HEK293T (cell line): ENCODE measurements at places on chromosomes 11 and 22.

- DNase-seq, result no peak
Measured at GRCh38 chr11:45092404-45092785, 54.0 kb upstream of the PRDM11 start.

DNA sequence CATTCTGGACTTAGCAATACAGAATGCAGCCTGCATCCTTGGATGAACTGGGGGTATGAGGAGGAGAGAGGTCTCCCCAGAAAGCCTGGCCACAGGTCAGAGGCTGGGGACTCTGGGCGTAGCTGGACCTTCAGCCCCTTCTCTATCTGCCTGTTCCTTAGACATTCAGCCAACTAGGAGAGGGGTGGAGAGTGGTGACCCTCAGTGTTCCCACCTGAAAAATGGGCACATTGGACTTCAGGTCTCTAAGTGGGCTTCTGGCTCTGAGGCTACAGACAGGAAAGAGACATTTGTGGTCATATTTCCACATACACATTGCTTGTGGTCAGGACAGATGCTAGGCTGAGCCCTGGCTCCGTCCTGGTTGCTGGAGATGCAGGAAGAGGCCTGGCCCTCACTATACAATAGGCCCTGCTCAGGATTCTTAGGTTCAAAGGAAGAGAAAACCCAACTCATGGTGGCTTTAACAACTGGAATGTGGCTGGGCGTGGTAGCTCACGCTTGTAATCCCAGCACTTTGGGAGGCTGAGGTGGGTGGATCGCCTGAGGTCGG is 30.1 kb upstream of the CBX7 start:
- DNase-seq, result peak; percentile 4

DNA sequence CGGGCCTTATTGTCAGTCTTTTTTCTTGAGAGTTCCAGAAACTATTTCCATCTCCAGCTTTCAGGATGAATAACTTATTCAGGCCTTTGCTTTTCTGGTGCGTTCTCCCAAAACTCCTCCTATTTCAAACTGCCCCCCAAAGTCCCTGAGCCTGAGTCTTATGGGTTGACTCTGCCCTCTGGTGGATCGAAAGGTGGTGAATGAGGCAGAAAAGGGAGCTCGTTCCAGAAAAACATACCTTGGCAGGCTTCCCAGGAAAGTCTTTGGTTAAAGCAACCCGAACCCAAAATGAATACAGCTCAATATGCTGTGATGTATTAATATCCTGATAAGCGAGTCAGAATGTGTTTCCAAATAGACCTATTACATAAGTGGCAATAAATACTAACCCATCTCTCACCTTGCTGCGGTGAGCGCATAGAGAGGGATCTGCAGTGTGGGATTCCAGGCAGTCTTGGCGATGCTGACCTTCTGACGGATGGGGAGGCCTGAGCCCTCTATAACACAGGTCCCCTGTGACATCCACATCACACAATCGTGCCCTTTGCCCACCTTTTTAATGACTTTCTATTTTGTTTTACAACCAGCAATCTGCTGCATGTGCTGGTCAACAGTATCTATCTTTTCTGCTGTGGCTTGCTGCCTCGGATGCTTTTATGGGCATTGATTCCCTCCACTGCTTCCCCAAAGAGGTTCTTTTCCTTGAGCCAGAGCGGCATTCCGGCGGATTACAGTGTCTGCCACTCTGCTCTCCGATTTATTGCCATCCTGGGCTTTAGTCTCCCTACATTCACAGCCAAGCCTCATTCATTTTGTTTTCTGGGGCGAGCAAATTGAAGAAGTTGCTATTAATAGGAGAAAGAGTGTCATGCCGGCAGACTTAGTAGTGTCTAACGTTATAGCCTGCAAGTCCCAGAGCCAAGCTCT is 756.8 kb downstream of the NTM start:
- DNase-seq, result peak; percentile 11

GRCh38 chr11:131481303-131481702 is 110.9 kb downstream of the NTM start:
- no peak for DNase-seq

DNA sequence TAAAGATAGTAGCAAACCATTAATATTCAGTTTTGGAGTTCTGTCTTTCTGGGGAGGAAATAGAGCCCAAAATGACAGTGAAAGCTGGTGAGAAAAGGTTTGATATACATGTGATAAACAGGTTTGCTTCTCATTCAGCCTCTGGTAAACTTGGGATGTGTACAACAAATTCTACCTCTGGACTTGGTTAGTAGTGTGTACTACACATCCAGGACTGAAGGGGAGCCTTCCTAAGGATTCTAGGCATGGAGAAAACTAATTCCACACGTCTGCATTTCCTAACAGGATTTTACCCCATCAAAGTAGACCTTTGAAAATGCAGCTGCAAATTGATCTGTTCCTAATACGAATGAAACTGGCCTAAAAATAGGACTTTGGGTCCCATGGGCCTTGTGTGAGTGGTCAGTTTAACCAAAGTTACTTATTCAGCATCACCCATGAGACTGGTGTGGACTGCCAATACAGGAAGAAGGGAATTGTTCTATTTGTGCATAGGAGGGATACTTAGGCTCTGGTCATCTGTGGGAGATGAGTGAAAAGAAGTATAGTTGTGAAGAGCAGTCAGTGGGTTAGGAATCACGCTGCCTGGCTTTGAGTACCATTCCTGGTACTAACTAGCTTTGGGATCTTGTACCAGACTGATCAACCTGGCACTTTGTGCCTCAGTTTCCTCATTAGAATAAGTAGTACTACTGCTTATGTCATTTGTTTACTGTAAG is 74.2 kb downstream of the YAP1 start:
- DNase-seq, result no peak

DNA sequence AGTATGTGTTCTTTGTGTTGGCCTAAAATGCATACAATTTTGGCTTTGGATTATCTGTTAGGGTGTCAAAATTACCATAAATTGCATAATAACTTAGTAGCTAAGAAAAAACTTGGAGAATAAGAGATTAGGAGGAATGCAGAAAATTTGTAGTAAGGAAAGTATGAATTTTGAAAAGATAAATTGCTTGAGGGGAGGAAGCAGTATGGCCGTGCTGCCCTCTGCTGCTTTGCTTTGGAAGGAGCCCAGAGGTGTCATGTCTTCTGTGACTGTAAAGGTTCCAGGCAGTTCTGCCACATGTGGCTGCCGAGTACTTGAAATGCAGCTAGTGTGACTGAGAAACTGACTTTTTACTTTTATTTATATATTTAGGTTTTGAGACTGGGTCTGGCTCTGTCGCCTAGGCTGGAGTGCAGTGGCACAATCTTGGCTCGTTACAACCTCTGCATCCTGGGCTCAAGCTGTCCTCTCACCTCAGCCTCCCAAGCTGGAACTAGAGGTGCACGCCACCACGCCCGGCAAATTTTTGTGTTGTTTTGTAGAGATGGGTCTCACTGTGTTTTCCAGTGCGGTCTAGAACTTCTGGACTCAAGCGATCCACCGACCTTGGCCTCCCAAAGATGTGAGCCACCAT is 1.8 kb downstream of the ADSL start:
- DNase-seq, result peak; percentile 71

- DNase-seq, result no peak
Measured at GRCh38 chr11:108958368-108959104, 293.7 kb downstream of the DDX10 start.

- no peak for DNase-seq
Measured at GRCh38 chr22:28105413-28105812, 186.4 kb upstream of the PITPNB start.

DNA sequence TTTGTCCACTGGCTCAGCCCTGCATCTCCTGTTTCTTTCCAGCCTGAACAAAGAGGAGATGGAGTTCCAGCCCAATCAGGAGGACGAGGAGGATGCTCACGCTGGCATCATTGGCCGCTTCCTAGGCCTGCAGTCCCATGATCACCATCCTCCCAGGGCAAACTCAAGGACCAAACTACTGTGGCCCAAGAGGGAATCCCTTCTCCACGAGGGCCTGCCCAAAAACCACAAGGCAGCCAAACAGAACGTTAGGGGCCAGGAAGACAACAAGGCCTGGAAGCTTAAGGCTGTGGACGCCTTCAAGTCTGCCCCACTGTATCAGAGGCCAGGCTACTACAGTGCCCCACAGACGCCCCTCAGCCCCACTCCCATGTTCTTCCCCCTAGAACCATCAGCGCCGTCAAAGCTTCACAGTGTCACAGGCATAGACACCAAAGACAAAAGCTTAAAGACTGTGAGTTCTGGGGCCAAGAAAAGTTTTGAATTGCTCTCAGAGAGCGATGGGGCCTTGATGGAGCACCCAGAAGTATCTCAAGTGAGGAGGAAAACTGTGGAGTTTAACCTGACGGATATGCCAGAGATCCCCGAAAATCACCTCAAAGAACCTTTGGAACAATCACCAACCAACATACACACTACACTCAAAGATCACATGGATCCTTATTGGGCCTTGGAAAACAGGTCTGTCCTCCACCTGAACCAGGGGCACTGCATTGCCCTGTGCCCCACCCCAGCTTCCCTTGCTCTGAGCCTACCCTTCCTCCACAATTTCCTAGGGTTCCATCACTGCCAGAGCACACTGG is 5.0 kb downstream of the FTH1 start:
- DNase-seq, result no peak

GRCh38 chr22:38029901-38030300 is 27.3 kb upstream of the PICK1 start:
- DNase-seq, result no peak

GRCh38 chr22:46546466-46547178 is 9.2 kb upstream of the CELSR1 start:
- no peak for DNase-seq

GRCh38 chr11:110715541-110715940 is 3.3 kb upstream of the ARHGAP20 start:
- no peak for DNase-seq

- DNase-seq, result no peak
Measured at GRCh38 chr11:103368145-103368544, 258.9 kb downstream of the DYNC2H1 start.

DNA sequence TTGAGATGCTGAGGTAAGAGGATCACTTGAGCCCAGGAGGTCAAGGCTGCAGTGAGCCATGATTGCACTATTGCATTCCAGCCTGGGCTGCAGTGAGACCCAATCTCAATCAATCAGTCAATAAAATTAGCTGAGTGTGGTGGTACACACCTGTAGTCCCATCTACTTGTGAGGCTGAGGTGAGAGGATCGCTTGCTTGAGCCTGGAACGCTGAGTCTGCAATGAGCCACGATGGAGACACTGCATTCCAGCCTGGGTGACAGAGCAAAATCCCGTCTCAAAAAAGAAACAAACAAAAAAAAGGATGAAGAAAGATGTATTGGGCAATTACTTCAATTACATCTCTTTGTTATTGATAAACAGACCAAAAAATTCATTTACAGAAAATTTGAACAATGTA is 54.5 kb downstream of the MED15 start:
- DNase-seq, result no peak

DNA sequence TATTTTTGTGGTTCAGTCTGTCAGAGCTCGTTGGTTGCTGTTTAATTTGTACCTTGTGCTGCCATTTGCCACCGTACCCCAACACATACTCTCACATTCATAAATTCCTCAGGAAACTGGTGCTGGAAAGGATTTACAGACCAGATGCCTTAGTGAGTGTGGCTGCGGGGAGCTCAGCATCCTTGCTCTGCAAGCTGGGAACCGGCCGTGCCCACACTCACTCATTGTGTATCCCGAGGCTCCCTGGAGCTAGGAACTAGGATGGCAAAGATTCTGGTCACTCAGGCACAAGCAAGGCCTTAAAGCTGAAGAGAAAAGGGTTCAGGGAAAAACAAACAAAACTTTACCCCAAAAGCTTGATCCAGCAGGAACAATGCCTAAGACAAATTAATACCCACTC is 64.6 kb upstream of the TTC12 start:
- DNase-seq, result no peak

- peak; percentile 28 for DNase-seq
Measured at GRCh38 chr22:50276143-50276542, 6.0 kb upstream of the MAPK11 start.

DNA sequence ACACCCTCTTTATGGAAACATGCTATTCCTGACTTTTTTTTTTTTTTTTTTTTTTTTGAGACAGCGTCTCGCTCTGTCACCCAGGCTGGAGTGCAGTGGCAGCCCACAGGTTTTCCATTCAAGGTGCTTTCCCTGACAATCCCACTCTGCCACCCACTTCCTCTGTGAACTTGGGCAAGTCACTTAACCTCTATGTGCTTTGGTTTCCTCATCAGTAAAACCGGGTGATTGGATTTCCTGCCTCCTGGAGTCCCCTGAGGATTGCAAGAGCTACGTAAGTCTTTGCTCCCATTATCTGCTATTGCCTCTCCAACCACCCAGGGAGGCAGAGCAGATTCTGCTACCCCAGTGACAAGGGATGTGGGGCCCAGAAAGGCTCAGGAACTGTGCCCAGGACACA is 54.1 kb downstream of the CELSR1 start:
- no peak for DNase-seq

DNA sequence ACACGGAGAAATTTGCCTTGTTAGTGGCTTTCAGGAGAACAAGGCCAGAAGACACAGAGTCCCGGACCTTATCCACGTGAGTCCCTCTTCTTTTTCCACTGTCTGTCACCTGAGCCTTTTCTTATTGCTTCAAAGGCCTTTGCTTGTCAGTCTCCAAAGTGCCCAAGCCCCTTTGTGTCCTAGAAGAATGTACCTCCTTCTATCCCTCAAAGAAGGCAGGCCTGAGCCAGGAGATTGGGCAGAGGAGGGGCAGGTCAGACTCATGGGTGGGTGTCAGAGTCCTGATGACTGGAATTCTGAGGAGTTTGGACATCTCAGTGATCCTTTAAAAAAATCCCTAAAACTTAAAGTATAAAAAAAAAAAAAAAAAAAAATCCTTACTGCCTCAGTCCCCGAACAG is 299.6 kb upstream of the NCAM1 start:
- DNase-seq, result no peak

- no peak for DNase-seq
Measured at GRCh38 chr11:44817207-44817949, 90.6 kb downstream of the TSPAN18 start.

GRCh38 chr22:36486619-36487384 is 5.4 kb upstream of the TXN2 start:
- DNase-seq, result peak; percentile 49

DNA sequence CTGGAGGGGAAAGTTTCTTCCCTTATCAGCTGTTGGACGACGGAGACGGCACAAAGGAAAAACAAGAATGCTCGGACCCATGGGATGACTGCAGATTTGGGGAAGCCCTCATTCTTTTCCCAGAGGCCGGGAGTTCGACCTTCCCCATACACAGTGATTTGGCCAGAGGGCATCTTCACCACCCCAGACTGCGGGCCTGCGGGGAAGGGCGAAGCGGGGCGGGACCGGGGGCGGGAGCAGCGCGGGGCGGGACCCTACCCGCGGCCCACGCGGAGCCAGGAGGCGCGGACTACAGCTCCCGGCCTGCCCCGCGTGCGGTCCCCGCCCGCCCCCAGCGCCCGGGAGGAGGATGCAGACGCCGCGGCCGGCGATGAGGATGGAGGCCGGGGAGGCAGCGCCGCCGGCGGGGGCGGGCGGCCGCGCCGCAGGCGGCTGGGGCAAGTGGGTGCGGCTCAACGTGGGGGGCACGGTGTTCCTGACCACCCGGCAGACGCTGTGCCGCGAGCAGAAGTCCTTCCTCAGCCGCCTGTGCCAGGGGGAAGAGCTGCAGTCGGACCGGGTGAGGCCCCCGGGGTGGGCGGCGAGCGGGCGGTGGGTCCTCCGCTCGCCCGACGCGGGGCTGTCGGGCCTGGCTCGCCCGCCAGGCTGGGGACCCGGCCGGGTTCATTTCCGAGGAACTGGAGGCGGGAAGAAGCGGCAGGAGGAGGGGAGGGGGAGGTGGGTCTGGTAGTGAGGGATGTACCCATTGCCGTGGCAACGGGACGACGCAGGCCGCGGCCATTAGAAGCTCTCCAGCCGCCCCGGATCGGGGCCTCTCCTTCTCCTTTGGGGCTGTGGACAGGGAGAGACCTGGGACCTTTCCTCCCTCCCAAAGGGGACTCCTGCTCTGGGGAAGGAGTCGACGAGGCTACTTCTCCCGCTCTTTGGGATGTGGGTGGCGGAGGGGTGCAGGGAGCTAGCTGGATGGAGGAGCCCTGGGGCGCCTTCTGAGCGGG is at the start of gene KCTD17:
Gene KCTD17, plus strand, starts transcription at position 352 of the 995 bp plus-strand sequence. Its CDS starts 19 bp downstream, at position 371.
- peak; percentile 95 for DNase-seq
